Suprapubic skin (tissue), 4 donors: ENCODE measurements at places on chromosomes 12 and 14.

DNA sequence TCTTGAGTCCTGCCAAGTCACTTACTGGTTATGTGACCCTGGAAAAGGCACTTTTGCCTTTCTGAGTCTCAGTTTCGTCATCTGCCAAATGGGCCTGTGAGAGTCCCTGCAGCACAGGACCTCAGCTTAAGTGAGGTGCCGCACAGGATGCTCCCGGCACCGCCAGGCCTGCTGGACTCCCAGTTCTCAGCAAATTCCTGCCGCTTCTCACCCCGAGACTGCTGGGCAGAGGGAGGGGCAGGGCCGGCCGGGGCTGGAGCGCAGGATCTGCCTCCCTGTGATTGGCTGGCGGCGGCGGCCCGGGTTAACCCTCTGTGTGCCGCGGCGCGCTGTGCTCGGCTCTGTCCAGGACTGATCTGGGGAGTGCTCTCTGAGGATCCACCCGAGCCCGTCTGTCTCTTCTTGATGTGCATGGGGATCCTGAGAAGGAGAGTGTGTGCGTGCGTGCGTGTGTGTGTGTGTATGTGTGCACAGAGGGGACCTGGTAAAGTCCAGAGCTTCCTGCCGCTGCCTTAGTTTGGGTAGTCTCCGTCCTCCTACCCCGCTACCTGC lies 8.6 kb downstream of the SETD1B start:
- peak; percentile 78 for DNase-seq

DNA sequence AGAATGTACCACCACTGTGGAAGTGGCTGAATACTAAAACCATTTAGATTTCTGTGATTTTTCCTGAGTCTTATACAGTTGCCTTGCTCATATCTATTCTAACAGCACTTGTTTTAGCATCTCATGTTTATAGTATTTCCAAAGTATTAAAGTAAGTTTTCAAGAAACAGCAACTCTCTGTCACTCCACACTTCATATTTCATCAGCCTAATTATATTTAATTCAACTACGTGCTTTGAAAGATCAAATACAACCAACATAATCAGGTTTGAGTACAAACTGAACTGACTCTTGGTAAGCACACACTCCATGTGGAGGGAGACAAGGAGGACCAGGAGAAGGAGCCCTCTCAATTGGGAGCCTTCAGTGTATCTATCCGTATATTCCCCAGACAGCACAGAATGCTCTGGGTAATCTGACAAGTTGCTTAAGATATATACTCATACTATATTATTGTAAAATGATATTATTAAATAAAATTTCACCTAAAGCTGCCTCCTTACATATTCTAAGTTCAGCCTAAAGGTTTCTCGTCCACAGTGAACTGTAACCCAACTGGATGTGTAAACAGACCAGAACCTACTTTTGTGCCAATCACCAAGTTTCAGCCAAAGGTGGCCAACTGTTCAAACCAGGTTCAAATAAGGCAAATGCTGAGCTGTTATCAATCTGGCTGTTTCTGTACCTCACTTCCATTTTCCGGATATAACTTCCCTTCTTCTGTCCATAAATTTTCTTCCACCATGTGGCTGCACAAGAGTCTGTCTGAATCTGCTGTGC lies 105.0 kb upstream of the RASSF8 start:
- DNase-seq, result no peak

GRCh38 chr12:122079033-122079531 lies 526 bp downstream of the MLXIP start:
- DNase-seq, result peak; percentile 75

DNA sequence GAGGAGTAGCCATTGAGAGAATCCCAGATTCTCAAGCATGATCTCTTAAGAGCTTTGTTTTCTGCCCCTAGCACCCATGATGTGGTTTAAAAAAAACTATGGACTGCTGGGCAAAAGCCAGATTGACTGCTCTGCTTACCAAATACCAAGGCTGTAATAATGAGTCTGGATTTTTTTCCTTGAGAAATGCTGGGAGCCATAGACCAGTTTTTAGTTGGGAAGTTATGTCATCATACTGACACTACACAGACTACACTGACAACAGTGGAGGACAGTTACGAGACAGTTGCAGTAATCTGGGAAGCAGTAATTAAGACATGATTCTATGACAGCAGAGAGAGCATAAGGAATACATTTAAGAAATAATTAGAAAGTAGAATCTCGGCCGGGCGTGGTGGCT lies 35.8 kb downstream of the SPATA7 start:
- no peak for DNase-seq

GRCh38 chr12:6914947-6915788 lies 788 bp downstream of the ENO2 start:
- DNase-seq, result no peak

DNA sequence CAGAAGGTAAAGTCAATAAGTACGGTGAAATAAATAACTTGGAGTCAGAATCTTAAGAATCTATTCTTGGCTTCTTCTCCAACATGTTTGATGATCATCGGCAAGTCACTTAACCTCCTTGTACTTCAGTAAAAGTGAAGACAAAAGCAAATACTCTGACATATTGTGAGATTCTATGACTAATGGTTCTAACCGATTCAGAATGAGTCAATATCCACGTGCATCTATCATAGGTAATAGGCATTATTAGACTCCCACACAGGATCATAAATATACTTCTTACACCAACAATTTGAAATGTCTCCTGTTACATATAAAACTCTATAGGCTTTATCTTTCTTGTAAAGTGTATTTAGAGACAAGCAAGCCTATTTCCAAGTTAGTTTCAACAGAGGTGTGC lies 144.4 kb upstream of the ATXN7L3B start:
- DNase-seq, result no peak

DNA sequence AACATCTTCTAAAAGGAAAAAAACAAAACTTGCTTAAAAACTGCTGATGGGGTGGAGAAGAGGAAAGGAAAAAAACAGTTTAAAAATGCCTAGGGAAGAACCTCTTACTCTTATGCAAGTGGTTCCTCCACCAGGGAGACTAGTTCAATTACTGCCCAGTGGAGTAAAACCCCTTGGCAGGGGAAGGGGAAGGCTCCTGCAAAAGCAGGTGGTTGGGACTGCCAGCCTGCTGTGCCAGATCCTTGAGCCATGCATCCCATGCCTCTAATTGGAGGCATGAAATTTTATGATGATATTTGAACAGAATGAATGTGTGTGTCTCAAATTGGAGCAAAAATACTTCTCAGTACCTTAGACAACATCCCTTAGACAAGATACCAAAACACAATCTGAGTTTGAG lies 118.8 kb downstream of the FSCB start:
- no peak for DNase-seq

GRCh38 chr14:23910101-23910875 lies 43.3 kb upstream of the DHRS4 start:
- DNase-seq, result no peak

- no peak for DNase-seq
Observed at GRCh38 chr14:103250874-103251273, 83.2 kb upstream of the EIF5 start.

DNA sequence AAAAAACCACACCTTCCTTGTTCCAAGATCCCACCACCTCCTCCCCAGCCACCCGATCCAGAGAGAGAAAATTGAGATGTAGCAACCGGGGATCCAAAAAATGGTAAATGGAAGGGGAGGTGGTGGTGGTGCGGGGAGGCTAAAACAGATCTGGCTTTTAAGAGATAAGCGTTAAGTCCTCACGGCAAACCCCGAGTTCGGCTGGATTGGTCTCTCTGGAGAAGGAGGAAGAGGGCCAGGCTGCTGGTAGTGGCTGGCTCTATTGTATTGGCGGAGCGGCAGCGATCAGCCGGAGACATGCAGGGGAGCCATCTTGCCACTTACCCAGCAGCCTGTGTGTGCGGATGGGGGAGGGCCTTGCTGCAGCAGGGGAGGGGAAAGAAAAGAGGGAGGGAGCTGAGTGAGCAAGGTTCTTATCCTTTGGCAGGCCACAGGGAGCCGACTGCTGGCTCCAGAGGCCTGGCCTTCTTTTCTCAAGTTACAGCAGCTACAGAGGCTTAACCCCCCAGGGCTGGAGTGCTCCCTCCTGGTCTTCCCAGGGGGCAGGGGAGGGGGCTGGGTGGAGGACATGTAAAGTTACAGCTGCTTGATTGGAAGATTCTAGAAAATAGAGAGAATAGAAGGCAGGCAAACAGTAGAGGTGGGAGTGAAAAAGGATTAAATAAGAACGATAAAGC lies 14.1 kb upstream of the CDH24 start:
- DNase-seq, result peak; percentile 89

GRCh38 chr14:61120576-61120975 lies 139.5 kb downstream of the SLC38A6 start:
- DNase-seq, result no peak

DNA sequence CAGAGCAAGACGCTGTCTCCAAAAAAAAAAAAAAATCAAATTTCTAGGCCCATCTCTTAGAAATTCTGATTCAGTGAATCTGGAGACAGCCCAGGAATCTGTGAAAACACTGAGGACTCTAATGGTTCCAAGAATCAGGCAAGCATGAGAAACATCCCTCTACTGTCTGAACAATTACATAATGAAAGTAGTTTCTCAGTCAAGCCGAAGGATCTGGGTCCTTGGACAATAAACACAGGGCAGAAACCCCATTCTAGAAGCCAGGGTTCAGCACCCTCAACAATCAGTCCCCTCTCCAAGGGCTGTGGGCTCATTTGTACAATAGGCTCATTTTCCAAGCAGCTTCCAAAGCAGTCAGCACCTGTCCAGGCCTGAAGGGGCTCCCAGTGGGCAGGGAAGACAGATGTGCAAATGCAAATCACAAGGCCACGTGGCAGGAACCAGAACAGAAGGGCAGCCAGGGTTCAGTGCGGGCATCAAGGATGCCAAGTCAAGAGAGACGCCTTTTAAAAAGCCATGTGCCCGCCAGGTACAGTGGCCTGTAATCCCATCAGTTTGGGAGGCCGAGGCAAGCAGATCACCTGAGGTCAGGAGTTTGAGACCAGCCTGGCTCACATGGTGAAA lies 96.1 kb downstream of the KSR2 start:
- no peak for DNase-seq

GRCh38 chr14:61737915-61738314 lies 24.3 kb upstream of the SNAPC1 start:
- DNase-seq, result no peak

GRCh38 chr12:74401035-74401434 lies 136.6 kb upstream of the ATXN7L3B start:
- no peak for DNase-seq
